Umbilical cord (tissue), 2 donors: ENCODE measurements at places on chromosomes 3 and 15. TPM values are rescaled to one million over a fixed set of nuclear protein-coding genes. Genes with fewer than 3 reads are reported as not detected.

Gene EHHADH
- total RNA-seq, result 7.7 TPM

Gene CCR3
- 41.7 TPM for total RNA-seq

Gene GPR156
- total RNA-seq, result 0.96 TPM

Gene ACTRT3
- 2.6 TPM for total RNA-seq

Gene LNP1
- total RNA-seq, result 2.4 TPM

Gene ANKRD63
- not detected for total RNA-seq

DNA sequence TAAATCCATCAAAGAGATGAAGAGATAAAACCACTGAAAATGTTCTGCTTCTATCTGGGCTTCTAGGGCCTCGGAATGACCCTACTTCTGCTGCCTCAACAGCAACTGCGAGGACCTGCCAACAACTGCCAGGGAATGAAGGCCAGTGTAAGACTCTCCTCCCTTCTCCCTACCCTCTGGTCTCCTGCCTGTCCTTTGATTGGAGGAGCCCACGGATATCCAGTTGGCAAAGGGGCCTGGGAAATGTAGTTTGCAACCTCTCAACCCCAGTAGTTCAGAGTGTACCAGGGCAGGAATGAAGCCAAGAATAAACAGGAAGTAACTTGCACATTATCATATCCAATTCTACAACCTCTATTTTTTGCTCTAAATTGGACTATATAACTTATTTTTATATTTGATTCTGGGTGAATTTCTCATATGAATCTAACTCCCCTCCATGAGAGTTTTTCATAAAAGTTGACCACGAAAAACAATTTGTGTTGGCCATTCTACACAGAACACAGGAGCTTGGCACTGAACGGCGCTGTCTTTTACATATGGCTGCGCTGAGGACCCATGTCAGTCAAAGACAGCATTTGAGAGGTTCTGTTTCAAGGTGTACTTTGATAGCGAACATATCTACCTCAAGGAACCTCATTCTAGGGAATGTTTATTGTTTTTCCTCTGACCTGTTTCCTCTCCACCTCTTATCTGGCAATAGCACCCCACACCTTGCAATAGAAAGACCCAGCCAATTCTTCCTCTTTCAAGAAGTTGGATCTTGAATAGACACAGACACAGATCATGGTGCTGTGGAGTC is 91.1 kb upstream of the RNF7 start:
- peak; percentile 69 for DNase-seq

DNA sequence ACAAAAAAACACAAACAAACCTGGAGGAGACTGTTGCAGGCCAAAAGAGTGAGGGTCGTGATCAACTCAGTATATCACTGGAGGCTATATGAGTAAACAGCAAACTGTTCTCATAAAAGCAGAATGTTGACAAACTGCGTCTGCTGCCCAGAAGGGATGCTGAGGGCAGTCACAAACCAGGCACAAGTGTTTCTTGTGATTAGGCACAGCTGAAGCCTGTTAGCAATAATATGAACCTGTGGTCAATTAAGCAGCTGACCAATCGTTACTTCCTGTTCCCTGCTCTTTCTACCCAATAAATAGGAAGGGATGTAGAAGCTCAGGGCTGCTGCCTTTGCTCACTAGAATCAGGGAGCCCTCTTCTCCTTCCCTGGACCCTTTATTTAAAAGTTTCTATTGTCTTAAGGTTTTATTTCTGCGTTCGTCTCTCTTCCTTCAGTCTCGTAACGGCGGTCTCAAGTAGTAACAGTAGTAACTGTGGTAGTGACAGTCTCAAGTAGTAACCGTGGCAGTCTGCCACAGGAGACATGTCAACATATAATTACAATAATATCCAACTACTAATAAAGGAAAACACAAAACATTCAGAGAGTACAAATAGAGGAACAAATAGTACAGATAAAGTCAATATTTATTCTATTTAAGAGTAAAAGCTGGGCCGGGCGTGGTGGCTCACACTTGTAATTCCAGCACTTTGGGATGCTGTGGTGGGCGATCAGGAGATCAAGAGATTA is 698.4 kb upstream of the CCDC54 start:
- no peak for DNase-seq

GRCh38 chr3:45682311-45682710 is 6.9 kb upstream of the SACM1L start:
- no peak for DNase-seq

DNA sequence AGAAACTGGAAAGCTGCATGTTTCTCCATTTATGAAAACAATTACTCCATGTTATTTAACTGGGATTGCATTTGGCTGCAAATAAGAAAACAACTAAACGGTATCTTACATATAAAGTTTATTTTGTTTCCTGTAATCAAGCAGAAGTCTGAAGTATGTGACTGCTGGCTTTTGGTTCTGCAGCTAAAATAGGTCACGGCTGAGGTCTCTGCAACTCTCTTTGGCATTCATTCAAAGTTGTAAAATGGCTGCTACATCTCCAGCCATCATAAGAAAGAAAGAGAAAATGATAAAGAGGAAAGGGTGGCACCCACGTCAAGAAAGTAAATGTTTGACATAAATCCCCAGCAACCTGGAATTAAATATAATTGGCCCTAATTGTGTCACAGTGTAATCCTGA is 406.1 kb downstream of the TBC1D5 start:
- DNase-seq, result peak; percentile 64

- peak; percentile 54 for DNase-seq
Measured at GRCh38 chr3:45010811-45011333, 15.2 kb upstream of the CLEC3B start.

GRCh38 chr15:64870353-64870752 is 28.6 kb downstream of the PLEKHO2 start:
- DNase-seq, result no peak

GRCh38 chr3:186467969-186468368 is 76.2 kb downstream of the CRYGS start:
- DNase-seq, result no peak

GRCh38 chr3:187804745-187805121 is 59.5 kb upstream of the BCL6 start:
- DNase-seq, result no peak
